ENCODE measurements at places on chromosomes 7 and 10. TPM values are rescaled to one million over a fixed set of nuclear protein-coding genes. Genes with fewer than 3 reads are reported as not detected.

DNA sequence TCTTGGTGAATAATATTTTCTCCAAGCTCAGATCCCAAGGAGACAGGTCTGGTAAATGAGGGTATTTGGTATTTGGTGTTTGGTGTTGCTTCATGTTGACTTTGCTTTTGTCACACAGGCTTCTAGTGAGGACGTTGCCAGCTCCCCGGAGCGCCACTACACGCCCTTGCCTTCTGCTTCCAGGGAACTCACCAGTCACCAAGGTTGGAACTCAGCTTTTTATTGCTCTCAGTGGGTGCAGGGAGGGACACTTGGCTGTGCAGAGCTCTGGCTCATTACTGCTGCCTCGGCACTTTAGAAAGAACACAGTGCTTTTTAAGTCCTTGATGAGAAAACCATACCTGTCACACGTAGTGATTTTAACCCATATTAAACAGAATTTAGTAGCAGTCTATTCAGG is 892.9 kb downstream of the LRMDA start:
- DNase-seq = no peak

DNA sequence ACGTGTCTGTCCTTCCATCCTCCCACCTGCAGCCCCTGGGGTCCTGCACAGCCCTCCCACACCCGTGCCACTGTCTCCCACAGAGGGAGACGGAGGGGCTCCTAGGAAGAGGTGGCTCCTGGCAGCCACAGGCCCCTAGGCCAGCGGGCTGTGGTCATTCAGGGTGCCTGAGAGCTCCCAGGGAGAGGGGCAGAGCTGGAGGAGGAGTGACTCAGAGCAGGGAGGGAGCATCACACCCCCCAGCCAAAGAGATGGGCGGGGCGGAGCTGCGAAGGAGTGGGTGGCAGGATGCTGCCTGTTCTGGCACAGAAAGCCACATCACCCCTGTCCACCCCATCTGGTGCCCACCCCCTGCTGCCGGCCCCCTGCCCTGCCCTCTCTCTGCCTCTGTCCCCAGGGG is 50.5 kb downstream of the STK32C start:
- no peak for DNase-seq

GRCh38 chr7:31679574-31680305 is 7.3 kb upstream of the PPP1R17 start:
- DNase-seq = no peak

DNA sequence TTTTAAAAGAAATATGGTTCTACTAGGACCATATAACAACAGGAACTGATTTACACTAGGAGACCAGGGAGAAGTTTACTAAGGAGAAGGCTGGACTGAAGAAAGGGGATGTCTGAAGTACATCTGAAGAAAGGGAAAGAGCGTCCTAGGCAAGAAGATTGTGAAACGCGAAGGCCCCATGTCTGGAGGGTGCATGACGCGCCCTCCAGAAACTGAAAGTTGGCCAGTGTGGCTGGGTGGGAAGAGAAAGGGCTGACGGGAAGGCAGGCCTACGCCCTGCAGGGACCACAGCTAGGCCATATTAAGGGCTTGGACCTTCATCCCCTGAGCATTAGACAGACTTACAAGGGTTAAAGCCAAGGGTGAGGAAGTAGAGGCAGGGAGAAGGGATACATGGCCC is 158.0 kb downstream of the TRIL start:
- no peak for DNase-seq

Gene GET4
- 33.2 TPM for polyA plus RNA-seq

Gene COL17A1
- polyA plus RNA-seq = 0.30 TPM

DNA sequence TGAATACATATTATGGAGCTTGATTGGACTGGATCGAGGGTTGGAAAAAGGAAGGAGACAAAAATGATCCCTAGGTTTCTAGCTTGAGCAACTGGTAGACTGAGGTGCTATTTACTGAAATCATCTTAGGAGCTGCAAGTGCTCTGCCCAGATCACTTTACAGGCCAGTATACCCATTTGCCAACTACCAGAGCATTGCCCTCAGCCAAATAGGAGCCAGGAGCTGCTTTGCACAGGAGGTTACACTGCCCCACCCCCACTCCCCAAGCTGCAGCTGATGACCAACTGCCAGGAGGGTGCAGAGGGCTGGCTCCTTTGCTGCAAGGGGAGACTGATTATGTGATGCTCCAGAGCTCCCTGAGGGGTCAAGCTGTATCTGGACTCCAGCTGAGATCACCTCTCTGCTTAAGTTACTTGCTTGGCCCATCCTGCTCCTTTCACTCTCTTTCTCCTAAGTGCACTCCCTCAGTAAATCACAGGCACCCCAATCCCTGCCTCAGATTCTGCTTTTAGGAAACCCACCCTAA is 275.4 kb downstream of the ZEB1 start:
- no peak for DNase-seq

GRCh38 chr7:85730012-85730411 is 543.2 kb upstream of the SEMA3D start:
- DNase-seq = no peak

- no peak for DNase-seq
Observed at GRCh38 chr7:154794147-154794780, 208.7 kb downstream of the PAXIP1 start.

Data from right renal pelvis (tissue), 4 donors.